ENCODE measurements at places on chromosomes 5 and 9. TPM values are rescaled to one million over a fixed set of nuclear protein-coding genes. Genes with fewer than 3 reads are reported as not detected.

DNA sequence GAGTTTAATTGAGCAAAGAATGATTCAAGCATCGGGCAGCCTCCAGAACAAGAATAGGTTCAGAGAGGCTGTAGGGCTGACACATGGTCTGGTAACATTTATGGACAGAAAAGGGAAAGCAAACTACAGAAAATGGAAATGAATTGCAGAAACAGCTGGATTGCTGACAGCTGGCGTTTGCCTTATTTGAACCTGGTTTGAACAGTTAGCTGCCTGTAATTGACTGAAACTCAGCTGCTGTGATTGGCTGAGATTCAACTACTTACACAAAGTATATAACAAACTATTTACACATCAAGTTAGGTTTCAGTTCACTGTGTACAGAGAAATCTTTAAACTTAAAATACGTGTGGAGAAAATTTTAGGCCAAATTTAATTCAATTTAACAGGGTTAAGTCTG is 441.7 kb downstream of the PRELID2 start:
- no peak for DNase-seq

- DNase-seq, result no peak
These were observed 102.3 kb downstream of the NDUFAF2 start for GRCh38 chr5:61047346-61047745.

Gene JADE2
- 7.1 TPM for polyA plus RNA-seq

Gene NUTM2F
- polyA plus RNA-seq, result not detected

- DNase-seq, result peak; percentile 65
These were observed 75.5 kb downstream of the SEMA4D start for GRCh38 chr9:89422151-89422975.

Gene BTNL3
- not detected for polyA plus RNA-seq

Gene CMBL
- polyA plus RNA-seq, result 14.6 TPM

DNA sequence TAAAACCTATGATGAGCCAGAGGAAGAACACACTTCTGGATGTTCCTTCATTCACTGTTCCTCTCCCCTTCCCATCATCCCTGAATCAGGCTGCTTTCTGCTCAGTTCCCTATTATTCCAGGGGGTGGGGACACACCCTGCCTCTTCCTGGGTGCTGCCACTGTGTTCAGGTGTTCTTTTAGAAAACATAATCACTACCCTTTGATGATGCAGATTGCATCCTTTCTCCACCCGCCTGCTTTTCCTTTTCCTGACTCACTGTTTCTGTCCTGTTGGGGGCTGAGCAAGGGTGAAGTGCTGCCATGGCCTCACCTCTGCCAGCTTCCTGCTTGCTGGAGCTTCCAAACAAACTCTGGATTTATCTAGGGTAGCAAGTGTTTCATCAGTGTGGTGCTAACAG is 331.9 kb upstream of the GRIA1 start:
- peak; percentile 20 for DNase-seq

Gene CKS2
- 146 TPM for polyA plus RNA-seq

DNA sequence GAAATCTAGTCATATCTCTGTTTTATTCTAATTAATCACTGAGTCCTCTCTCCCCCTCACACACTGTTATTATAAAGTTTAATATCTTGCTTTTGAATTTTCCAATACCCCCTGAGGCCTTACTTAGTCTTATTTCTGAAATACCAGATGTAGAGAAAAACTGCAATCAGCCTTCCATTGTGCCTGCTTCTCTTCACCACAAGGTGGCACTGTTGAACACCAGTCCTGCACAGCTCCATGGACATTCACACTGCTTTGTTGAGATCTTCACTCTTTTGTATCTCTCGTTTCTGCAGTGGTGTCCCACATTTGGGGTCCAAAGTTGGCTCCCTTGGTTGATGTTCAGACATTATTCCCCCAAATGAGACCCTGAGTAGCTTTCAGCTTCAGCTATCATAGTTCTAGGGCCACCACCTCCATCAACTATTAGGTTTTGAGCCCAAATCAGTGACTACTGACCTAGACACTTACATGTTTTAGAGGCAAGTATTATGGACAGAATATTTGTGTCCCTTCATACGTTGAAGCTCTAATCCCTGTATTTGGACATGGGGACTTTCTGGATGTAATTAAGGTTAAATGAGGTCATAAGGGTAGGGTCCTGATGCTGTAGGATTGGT is 24.3 kb downstream of the BOD1 start:
- DNase-seq, result no peak

- no peak for DNase-seq
These were observed 155.7 kb upstream of the EFNA5 start for GRCh38 chr5:107826311-107827000.

- peak; percentile 82 for DNase-seq
These were observed 303.2 kb downstream of the PRR16 start for GRCh38 chr5:120767178-120767820.

Gene ZDHHC11B
- polyA plus RNA-seq, result not detected

DNA sequence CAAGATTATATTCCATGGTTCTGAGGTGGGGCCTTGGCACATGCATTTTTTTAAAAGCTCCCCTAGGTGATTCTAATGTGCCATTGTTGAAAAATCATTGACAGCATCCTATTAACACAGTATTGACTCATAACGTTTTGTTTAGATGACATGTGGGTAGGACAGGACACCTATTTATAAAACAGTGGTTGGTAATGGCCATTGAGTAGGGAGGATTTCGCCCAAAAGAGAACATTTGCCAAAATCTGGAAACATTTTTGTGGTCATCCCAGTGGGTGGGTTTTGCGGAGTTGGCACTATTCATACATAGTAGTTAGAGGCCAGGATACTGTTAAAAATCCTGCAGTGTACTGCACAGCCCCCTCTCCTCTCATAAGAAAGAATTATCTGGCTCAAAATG is 6.4 kb upstream of the CHD1 start:
- DNase-seq, result no peak

DNA sequence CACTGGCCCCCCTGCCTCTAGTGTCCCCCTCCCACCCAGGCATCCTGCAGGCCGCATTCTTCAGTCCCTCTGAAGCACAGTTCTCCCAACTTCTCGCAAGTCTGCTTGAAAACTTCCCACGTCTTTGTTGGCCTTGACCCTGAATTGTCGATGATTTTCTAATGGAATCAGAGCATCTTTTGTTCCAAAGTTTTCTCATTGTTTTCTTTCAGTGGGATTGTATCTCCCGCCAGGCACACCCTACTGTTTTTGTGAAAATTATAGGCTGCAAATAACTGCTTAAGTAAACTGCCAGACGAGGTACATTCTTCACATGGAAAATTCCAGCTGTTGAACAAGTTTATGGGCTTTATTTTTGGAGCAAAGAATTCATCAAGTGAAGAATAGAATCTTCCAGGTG is 122.6 kb upstream of the SLC25A48 start:
- no peak for DNase-seq

DNA sequence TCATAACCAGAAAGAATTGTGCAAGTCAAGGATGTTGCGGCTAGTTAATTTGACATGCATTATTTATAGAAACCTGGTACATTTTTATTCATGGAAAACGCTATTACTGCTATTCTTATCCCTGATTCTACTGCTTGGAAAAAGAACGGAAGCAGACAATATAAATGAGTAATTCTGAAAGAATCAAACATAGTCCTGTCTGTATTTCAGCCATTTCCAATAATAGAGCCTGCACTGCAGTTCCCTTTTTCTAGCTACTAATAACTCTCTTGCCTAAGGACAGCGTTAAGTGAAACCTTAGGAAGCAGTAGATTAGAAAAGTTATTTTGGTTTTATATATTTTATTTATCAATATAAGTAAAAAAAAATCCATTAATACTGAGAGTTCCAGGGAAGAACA is 414.9 kb downstream of the CYLC2 start:
- DNase-seq, result no peak

DNA sequence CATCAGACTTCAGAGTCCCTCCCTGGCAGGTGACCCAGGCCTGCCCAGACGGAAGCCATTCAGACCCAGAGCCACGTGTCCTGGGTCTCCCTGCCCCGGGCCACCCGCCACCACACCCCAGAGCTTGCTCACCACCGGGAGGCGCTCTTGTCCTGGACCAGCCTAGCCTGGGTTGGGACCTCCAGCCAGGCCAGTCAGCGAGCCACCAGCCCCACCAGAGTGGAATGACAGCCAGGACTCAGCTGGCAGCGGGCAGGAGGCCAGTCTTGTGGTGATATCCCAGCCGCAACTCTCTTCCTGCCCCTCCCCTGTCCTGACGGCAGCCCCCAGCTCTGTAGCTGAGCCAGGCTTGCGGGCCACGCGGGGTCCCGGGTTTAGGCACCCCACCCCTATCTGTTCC is 1.7 kb upstream of the PTGDS start:
- no peak for DNase-seq

DNA sequence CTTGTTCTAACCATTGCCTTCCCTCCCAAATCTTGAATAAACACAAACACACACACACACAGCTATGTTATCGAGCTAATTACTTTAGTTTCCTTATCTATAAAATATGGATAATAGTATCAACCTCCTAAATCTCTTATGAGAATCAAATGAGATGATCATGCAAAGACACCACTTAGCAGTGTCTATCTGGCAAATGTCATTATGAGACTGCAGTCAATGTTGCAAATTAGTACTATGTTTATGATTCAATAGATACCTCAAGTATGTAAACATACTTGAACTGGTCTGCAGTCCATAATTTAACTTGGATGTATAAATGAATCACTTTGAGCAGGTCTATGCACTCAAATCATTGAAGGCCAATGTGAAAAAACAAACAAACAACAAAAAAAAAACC is 22.2 kb upstream of the ERAP2 start:
- no peak for DNase-seq

Gene FAT2
- polyA plus RNA-seq, result not detected

DNA sequence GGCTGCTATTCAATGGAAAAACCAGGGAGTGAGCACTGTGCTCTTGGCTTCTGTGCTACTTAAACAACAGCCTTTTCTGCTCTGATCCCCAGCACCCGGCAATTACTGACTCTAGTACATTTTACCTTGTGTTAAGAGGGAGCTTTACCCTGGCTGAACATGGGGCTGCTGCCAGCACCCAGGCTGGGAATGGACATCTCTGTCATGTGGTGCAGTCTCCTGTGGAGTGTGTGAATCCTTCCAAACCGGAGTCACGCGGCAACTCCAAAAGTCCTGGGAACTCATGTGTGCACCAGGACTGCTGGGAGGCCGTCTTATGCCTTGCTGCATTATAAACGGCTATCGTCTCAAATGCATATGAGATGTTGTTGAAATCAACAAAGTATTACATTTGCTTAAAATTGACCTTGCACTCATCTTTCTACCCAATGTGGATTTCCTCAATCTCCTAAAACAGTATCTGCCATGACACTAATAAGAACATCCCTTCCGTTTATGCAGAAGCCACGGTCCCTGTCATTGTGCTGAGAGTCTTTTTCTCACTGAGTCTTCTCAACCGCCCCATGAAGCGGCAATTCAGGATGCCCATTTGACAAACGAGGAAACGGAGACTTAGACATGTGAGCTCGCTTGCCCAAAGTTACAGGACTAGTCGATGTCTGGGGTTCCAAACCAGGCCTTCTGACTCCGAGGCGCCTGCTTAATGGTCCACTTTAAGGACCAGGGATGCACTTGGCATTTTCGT is 884 bp upstream of the GSN start:
- no peak for DNase-seq

- no peak for DNase-seq
These were observed 59.9 kb upstream of the DIRAS2 start for GRCh38 chr9:90702441-90702955.

Gene CER1
- not detected for polyA plus RNA-seq
